ENCODE measurements at places on chromosomes 4 and X. TPM values are rescaled to one million over a fixed set of nuclear protein-coding genes. Genes with fewer than 3 reads are reported as not detected.

SRPK3 gene
- 43.6 TPM for total RNA-seq

ADAMTS3 gene
- 0.42 TPM for total RNA-seq

NAA11 gene
- total RNA-seq: not detected

ARHGEF6 gene
- 44.2 TPM for total RNA-seq

VEGFD gene
- 12.4 TPM for total RNA-seq

WDR17 gene
- 0.25 TPM for total RNA-seq

RNF175 gene
- 0.20 TPM for total RNA-seq

NUDT6 gene
- total RNA-seq: 11.9 TPM

MED12 gene
- total RNA-seq: 18.3 TPM

GDPD2 gene
- not detected for total RNA-seq

TSPAN7 gene
- total RNA-seq: 20.0 TPM

DNA sequence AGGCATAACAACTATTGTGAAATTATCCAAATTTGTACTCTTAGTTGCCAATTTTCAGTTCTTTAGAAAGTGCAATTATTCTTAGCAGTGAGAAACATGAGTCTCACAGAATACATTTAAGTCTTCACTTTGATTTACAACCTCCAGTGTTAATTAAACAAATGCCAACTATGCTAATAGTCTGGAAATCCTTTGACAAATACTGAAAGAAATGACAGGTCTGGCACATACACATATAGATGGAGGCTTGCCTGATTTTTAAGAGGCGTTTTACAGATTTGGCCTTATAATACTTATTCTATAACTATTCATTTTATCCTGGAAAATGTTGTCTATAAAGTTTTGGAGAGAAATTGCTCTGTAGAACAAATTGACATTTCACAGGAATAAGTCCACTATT lies 320.1 kb downstream of the TRIML1 start:
- no peak for DNase-seq

DNA sequence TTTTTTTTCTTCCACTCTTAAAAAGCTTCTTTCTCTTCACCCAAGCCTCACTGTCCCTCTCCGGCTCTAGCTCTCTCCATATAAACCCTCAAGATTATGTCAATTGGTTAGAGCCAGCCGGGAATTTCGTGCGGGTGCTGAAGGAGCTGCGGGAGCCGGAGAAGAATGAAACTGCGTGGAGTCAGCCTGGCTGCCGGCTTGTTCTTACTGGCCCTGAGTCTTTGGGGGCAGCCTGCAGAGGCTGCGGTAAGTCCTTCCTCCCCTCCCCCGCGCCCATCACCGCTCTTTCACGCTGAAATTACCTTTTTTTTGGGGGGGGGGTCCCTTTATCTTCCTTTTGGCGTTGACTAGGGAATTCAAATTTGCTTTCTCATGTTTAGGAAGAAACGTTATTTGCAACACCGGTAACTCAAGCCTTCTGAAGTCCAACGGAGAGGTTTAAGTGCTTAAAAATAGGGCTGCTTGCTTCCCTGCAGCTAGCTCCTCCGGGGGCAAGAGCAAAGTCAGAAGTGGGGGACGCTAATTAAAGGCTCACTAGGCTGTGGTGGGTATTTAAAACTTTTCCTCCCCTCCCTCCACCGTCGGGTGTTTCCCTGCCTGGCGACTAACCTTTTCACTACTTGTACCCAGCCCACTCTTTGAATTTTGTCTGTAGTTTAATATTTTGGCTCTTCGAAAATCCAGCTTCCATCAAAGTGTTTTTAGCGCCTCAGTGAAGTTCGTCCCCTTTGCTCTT lies 491 bp downstream of the COL4A5 start:
- DNase-seq: no peak

DNA sequence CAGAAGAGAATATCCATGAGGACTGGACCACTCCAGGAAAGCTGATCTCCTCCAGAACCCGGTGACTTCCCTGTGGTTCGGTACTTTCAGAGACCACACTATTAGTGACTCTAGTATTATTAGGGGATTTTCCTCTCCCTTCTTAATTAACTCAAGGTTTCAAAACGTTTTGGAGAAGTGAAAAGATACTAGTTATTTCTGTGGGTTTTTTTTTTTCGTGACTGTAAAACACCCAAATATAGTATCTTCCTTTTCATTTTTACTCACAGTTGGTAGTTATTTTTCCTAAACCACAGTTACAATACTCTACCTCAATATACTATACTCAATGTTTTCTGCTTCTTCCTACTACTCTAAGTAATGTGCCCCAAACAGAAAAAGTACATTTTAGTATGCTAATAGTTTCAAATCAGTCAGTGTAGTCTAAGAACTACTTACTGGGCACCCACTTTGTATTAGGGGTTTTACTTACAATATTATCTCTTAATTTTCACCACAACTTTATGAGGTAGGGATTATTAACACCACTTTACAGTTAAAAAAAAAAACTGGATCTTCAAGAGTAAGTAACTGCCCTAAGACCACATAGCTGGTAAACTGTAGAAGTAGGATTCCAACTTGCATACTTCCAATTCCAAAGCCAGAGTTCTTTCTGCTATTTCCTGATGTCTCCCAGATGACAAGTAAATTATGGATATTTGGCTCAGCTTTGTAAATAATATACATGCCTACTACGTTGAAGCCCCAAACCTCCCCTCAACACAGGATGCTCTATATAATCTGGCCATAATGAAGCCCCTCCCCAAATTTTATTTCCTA lies 45.0 kb downstream of the SLC9A7 start:
- no peak for DNase-seq

DNA sequence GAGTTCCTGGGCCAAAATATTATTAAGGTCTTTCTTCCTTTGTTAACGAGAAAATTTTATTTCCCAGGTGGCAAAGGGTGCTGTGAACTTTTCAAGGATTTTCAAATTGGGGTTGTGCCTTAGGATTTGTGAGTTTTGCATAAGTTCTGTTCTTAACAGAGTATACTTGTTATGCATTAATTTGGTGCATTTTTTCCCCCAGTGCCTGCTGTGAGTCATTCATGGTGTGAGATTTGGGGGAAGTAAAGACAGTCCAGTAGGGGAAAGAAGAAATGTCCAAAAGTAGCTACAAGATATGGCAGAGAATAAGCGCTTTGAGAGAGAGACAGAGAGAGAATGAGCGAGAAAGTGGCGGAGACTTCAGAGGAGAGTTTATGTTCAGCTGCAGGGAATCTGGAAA lies 239.2 kb downstream of the ARHGAP10 start:
- DNase-seq: no peak

DNA sequence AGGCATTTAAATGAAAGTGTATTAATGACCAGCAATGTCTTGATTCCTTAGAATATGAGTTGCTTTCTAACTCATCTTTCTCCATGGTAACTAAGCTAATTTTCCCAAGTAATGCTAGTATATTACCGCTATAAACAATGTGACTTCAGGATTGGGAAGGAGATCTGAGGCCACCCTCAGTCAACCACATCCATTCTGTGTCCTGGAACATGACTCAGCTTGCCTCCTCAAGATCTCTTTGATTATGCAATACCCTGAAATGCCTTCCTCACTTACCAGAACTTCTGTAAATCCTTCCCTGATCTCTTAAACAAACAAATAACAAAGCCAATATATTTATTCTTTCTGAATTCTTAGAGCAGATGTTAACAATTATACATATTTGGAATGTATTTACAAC lies 1495.5 kb downstream of the PCDH18 start:
- DNase-seq: no peak

GRCh38 chr4:73257651-73258435 lies 755 bp downstream of the ANKRD17 start:
- peak; percentile 29 for DNase-seq

GRCh38 chr4:159366966-159367780 lies 264.3 kb downstream of the RAPGEF2 start:
- DNase-seq: no peak

DNA sequence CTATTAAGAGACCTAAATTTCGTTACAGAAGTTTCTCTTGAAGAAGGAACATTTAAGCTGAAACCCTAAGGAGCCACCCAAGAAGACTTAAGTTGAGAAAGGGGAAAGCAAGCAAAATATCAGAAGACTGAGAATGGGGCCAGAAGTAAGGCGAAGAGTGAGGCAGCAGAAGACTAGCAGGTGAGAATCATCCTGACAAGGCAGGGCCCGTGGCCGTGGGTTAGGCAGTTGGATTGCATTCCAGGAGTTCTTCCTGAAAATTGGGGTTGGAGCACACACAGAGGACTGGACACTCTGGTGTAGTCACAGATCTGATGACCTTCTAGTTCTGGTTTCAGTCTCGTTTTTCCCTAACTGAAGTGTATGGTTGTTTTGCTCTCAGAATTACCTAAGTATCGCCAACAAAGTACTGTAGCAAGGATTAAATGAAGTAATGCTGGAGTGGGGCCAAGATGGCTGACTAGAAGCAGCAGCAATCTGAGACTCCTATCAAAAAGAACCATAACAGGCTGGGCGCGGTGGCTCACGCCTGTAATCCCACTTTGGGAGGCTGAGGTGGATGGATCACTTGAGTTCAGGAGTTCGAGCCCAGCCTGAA lies 94.4 kb upstream of the GUCY1A1 start:
- no peak for DNase-seq

DNA sequence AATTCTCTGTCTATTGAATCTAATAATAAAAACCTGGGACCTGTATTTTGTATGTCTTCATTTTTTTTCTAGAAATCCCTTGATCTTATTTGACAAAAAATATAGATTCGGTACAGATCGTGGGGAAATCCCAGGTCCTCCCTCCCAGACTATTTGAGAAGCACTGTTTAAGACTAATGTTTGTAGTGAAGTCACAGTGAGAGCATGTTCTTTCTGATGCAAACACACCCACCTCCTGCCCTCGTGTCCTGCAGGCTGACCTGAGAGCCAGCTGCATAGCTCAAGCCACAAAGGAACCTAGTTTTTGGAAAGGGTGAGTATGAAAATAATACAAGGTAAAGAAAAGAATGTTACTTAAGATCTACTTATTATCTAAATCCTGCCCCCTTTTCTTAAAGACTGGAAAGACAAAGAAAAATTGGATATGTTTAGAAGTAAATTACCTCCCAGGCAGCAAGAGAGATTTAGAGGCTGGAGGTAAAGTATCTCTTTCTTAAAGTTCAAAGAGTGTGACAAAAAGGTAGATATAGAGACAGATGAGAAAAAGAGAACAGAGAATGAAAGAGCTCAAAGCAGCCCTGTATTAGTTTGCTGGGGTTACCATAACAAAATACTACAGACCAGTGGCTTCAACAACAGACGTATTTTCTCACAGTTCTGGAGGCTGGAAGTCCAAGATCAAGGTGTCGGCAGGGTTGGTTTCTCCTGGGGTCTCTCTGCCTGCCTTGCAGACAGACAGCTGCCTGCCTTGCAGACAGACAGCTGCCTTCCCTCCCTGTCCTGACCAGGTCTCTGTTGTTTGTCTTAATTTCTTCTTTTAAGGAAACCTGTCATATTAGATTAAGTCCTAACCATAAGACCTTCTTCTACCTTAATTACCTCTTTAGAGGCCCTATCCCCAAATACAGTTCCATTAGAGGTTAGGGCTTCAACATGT lies 20.4 kb upstream of the DCTD start:
- no peak for DNase-seq

DNA sequence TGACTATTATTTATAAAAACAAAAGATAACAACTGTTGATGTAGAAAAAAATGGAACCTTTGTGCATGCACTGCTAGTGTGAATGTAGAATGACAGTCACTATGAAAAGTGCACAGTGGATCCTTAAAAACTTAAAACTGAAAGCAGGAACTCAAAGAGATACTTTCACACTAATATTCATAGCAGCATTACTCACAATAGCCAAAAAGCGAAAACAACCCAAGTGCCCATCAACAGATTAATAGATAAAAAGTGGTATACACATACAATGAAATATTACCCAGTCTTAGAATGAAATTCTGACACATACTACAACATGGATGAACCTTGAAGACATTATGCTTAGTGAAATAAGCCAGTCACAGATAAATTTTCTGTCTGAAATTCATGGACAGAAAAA lies 23.8 kb downstream of the CENPC start:
- no peak for DNase-seq

DNA sequence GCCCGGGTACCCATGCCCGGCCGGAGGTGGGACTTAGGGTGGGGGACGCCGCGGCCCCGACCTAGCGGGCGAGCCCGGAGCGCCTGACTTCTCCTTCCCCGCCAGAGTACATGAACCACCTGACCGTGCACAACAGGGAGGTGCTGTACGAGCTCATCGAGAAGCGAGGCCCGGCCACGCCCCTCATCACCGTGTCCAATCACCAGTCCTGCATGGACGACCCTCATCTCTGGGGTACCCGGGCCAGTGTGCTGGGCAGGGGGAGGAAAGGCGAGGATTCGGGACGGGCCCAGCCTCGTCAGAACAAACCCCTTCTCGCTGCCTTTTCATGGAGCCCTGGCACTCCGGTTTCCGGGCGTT lies 622 bp downstream of the TAFAZZIN start:
- peak; percentile 77 for DNase-seq

- no peak for DNase-seq
Measured at GRCh38 chr4:180947425-180947824, 1295.8 kb upstream of the TENM3 start.

DNA sequence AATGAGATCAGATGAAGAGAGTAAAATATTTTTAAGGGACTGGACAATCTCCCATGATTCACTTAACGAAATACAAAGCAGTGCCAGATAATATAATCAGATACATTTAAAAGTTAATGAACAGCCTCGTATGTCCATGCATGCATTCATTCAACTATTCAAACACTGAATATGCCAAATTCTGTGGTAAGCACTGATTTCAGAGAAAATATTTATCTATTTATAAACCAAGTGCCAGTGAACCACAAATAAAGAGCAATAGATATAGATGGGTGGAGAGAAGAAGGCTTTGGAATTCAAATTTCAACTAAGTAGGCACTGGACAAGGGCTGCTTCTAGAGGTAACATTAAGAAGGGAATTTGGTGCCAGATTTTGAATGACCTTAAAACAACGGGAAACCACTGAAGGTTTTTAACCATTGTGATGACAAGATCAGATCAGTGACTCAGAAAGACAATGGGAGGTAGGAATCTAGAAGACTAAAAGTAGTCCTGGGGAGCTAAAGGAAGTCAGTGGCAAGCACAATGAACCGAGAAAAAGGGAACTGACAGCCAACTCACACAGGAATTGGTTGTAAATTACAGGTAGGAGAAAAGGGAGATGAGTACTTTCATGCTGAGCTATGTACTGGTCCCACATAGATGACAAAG lies 14.2 kb downstream of the ELOVL6 start:
- no peak for DNase-seq

DNA sequence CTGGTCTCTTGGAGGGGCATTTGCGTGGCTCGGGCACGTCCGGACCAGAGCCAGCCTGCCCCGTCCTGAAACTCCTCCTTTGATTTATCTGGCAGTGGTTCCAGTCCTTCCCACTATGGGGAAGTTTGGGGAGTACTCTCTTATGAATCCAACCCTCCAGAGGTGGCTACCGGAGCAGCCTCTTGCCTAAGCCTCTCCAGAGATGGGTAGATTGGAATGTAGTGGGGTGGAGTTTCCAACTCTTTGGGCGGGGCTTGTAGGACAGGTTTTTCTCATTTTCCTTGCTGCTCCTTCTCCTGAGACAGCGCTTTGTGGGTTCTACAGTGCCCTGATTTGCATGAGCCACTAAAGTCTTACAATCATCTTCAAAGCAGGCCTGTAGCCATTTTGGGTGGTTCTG lies 60.1 kb upstream of the XAGE1B start:
- no peak for DNase-seq

- DNase-seq: no peak
Measured at GRCh38 chrX:154724993-154725756, 25.7 kb downstream of the GAB3 start.

Measured in left ventricle myocardium superior (tissue), 1 donor.